Mesothelial cell of epicardium (in vitro differentiated cells): ENCODE measurements at places on chromosomes 11 and 22.
A peak's percentile ranks its signal among the peaks of the same experiment; 100 is the strongest.

GRCh38 chr11:96964661-96965060 is 574.8 kb downstream of the JRKL start:
- peaks cover 2% of the 10 kb centered on the region for H3K36me3 ChIP-seq
- DNase-seq = no peak
- H3K27ac ChIP-seq = no peak overlapping the region
- H3K4me1 ChIP-seq = peaks cover 9% of the 10 kb centered on the region
- no peaks in the 10 kb centered on the region for H3K27me3 ChIP-seq

- no peaks in the 10 kb centered on the region for H3K27me3 ChIP-seq
- H3K27ac ChIP-seq = no peak overlapping the region
- no peak for DNase-seq
- no peaks in the 10 kb centered on the region for H3K36me3 ChIP-seq
- H3K4me1 ChIP-seq = no peaks in the 10 kb centered on the region
Measured at GRCh38 chr11:58316142-58316541, 42.7 kb downstream of the OR5B17 start.

DNA sequence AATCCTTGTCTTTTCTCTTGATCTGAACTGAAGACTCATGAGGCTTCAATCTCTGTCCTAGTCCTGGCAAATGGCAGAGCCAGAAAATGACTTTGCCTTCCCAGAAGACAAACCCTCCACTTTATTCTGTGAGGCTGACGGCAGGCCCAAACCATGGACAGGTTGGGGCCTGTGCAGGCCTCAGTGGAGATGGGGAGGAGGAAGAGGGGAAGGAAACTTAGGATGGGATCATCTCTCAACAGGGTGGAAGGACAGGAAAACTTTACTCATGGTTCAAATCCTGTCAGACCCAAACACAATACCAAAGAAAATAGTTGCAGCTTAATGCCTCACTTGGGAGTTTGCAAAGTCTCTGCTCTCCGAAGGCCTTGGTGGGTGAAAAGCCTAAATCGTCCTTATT is 9.8 kb downstream of the RPL27A start:
- peaks cover 35% of the 10 kb centered on the region for H3K36me3 ChIP-seq
- no peak overlapping the region for H3K4me3 ChIP-seq
- no peaks in the 10 kb centered on the region for H3K27me3 ChIP-seq
- H3K4me1 ChIP-seq = peaks cover 23% of the 10 kb centered on the region
- H3K27ac ChIP-seq = no peak overlapping the region

GRCh38 chr11:72007089-72007476 is 8.4 kb downstream of the IL18BP start:
- H3K36me3 ChIP-seq = peaks cover 23% of the 10 kb centered on the region
- no peak overlapping the region for H3K4me3 ChIP-seq

DNA sequence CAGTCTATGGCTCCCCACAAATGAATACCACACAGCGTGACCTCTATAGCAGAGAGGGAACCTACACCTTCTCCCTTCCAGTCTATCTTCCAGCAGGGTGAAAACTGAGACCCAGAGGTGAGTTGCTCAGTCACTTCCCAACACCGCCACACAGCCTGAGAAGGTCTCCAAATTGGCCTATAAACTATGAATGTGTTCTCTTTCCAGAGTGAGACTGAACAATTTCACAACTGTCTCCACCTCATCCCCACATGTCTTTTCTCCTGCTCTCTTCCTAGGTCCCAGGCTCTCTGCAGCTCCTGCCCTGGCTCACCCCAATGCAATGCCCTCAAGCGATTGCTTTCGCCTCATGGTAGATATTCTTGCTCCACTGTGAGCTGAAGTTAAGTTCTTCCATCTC is 14.0 kb downstream of the CLMP start:
- H3K27ac ChIP-seq = no peak overlapping the region
- no peak overlapping the region for H3K4me3 ChIP-seq
- peaks cover 7% of the 10 kb centered on the region for H3K27me3 ChIP-seq
- no peaks in the 10 kb centered on the region for H3K36me3 ChIP-seq
- DNase-seq = no peak

- no peaks in the 10 kb centered on the region for H3K27me3 ChIP-seq
- peaks cover 2% of the 10 kb centered on the region for H3K4me1 ChIP-seq
- no peak for DNase-seq
- H3K27ac ChIP-seq = no peak overlapping the region
- peaks cover 3% of the 10 kb centered on the region for H3K36me3 ChIP-seq
Measured at GRCh38 chr22:33909075-33909458, 11.2 kb downstream of the LARGE1 start.

DNA sequence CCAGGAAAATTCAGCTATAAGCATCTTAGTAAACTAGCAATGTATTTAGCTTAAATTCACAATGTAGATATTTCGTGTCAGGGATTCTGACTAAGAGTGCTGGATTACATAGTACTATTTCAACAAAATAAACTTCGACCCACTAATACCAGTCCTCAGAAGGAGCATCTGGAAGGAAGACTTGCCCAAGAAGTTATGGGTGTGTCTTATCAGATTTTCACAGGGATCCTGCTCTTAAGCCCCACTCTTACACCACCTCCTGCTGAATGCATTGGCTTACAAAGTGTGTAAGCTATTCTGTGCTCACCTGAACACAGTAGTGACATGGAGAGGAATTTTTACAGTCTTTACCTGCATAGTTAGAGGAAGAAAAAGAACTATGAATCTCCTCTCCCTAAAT is 35.4 kb upstream of the ANO5 start:
- no peaks in the 10 kb centered on the region for H3K4me1 ChIP-seq
- H3K36me3 ChIP-seq = no peaks in the 10 kb centered on the region
- peaks cover 25% of the 10 kb centered on the region for H3K27me3 ChIP-seq
- H3K27ac ChIP-seq = no peak overlapping the region

- no peak overlapping the region for H3K4me3 ChIP-seq
- DNase-seq = no peak
- peaks cover 77% of the 10 kb centered on the region for H3K4me1 ChIP-seq
- H3K27ac ChIP-seq = peak overlapping the region; percentile 90
- peaks cover 8% of the 10 kb centered on the region for H3K36me3 ChIP-seq
- H3K27me3 ChIP-seq = no peaks in the 10 kb centered on the region
Measured at GRCh38 chr11:79017811-79018210, 423.0 kb downstream of the TENM4 start.

GRCh38 chr11:18056561-18057181 is 10.6 kb upstream of the TPH1 start:
- H3K36me3 ChIP-seq = no peaks in the 10 kb centered on the region
- no peak overlapping the region for H3K4me3 ChIP-seq
- peaks cover 14% of the 10 kb centered on the region for H3K27me3 ChIP-seq
- no peak for DNase-seq

DNA sequence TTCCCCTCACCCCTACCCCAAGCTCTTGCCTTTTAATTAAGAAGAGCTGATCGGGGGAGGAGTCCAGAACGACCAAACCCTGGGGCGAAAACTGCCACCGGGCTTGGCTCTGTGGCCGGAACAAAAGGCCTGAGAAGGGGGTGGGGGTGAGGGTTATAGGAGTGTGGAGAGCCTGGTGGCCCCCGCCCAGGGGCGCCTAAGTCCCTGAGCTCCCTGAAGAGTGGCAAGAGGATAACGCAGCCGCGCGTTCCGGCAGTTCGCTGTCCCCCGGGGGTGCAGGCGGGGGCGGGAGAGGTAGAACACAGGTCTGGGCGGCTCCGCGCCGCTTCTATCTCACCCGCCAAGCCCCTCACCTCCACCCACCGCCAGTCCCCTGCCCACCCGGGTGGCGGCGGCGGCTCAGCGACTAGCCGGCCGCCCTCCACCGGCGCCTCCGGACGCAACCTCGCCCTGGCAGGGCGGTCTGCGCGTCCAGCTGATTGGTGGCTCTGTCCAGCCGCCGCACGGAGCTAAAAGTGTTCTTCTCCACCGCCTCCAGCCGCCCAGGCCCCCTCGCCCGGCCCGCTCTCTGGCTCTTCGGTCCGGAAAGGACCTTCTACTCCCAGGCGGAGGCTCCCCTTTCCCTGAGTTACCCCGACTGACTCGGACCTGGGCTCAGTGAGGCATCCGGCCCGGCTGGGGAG is 18.7 kb upstream of the BDNF start:
- peaks cover 68% of the 10 kb centered on the region for H3K27me3 ChIP-seq
- H3K4me3 ChIP-seq = peak overlapping the region; percentile 82
- peak overlapping the region; percentile 61 for H3K27ac ChIP-seq
- DNase-seq = peak; percentile 62
- peaks cover 32% of the 10 kb centered on the region for H3K4me1 ChIP-seq

DNA sequence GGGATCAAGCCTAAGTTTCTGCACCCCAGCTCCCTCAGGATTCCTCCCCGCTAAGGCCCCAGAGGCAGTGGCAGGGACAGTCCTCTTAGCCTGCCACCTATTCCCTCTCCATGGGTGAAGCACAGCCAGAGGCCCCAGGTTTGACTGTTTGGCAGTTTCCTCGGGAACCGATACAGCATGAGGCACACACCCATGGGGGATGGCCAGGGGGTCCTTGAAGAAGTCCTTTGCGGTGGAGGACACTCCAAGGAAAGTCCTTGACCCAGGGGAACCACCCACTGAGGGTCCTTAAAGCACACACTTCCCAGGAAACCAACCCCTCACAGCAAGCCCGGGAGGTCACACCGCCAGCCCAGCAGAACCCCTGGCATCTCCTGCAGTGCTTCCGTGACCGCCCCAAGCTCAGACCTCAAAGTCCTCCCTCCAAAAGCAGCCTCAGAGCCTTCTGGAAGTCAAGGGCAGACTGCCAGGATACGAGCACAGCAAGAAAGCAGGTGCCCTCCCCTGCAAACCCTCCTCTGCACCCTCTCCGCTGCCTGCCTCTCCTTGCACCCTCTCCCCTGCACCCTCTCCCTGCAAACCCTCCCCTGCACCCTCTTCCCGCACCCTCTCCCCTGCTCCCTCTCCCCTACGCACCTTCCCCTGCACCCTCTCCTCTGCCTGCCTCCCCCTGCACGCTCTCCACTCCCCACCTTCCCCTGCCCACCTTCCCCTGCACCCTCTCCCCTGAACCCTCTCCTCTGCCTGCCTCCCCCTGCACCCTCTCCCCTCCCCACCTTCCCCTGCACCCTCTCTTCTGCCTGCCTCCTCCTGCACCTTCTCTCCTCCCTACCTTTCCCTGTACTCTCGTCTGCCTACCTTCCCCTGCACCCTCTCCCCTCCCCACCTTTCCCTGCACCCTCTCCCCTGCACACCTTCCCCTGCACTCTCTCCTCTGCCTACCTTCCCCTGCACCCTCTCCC is 1.4 kb downstream of the SIGIRR start:
- H3K36me3 ChIP-seq = no peaks in the 10 kb centered on the region
- DNase-seq = no peak
- no peak overlapping the region for H3K27ac ChIP-seq
- peaks cover 18% of the 10 kb centered on the region for H3K4me1 ChIP-seq
- no peak overlapping the region for H3K4me3 ChIP-seq

GRCh38 chr11:129251067-129251466 is 58.9 kb upstream of the ARHGAP32 start:
- no peak overlapping the region for H3K27ac ChIP-seq
- no peaks in the 10 kb centered on the region for H3K36me3 ChIP-seq
- no peak for DNase-seq
- no peak overlapping the region for H3K4me3 ChIP-seq
- no peaks in the 10 kb centered on the region for H3K27me3 ChIP-seq

GRCh38 chr22:44659140-44659539 is 42.9 kb upstream of the PRR5 start:
- no peaks in the 10 kb centered on the region for H3K36me3 ChIP-seq
- no peak overlapping the region for H3K4me3 ChIP-seq
- peaks cover 16% of the 10 kb centered on the region for H3K27me3 ChIP-seq

GRCh38 chr11:16049611-16050010 is 306.7 kb downstream of the SOX6 start:
- no peak overlapping the region for H3K27ac ChIP-seq
- no peak overlapping the region for H3K4me3 ChIP-seq
- H3K4me1 ChIP-seq = no peaks in the 10 kb centered on the region
- DNase-seq = no peak
- peaks cover 18% of the 10 kb centered on the region for H3K36me3 ChIP-seq

- H3K36me3 ChIP-seq = no peaks in the 10 kb centered on the region
- no peak overlapping the region for H3K27ac ChIP-seq
- peaks cover 62% of the 10 kb centered on the region for H3K27me3 ChIP-seq
- no peak overlapping the region for H3K4me3 ChIP-seq
Measured at GRCh38 chr11:64736654-64737053, 7.3 kb downstream of the RASGRP2 start.

DNA sequence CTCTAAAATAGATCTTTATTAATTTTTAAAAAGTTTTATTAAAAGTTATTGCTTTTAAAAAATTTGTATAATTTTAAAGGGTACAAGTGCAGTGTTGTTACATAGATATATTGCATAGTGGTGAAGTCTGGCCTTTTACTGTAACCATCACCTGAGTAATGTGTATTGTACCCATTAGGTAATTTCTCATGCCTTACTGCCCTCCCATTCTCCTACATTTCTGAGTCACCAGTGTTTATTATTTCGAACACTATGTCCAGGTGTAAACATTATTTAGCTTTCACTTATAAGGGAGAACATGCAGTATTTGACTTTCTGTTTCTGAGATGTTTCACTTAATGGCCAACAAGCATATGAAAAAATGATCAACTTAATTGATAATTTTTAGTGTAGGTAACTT is 2.3 kb downstream of the OR51G1 start:
- H3K36me3 ChIP-seq = no peaks in the 10 kb centered on the region
- no peaks in the 10 kb centered on the region for H3K4me1 ChIP-seq
- no peak overlapping the region for H3K4me3 ChIP-seq

GRCh38 chr11:80281194-80281593 is 840.4 kb upstream of the TENM4 start:
- H3K4me3 ChIP-seq = no peak overlapping the region
- peaks cover 7% of the 10 kb centered on the region for H3K4me1 ChIP-seq
- H3K27ac ChIP-seq = no peak overlapping the region
- no peaks in the 10 kb centered on the region for H3K36me3 ChIP-seq

DNA sequence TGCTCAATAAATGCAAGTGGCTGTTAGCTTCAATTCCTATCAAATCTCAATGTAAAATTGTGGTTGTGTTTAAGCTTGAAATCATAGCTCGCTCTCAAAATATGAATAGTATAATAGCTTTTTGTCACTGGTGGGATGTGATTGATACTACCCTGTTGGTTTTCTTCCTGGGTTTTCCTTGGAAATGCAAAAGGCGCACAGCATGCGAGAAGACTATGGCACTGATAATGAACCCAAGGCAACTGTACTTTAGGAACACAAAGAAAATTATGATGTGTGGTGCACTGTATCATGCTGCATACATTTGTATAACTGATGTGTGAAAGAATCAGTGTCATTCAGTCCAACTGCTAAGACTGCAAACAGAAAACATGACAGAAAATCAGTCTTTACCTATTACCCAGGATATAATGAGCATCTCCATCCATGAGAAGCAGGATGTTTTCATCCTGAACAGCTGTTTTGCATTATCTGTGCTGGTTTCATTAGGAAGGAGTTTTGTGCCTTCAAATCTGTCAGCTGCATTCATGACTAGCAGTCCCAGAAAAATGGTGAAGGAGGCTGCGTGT is 101.2 kb downstream of the TRPC6 start:
- H3K4me1 ChIP-seq = peaks cover 19% of the 10 kb centered on the region
- H3K27me3 ChIP-seq = no peaks in the 10 kb centered on the region
- no peak overlapping the region for H3K27ac ChIP-seq
- no peak for DNase-seq
- no peak overlapping the region for H3K4me3 ChIP-seq
- no peaks in the 10 kb centered on the region for H3K36me3 ChIP-seq

GRCh38 chr11:92455210-92455790 is 230.7 kb downstream of the FAT3 start:
- DNase-seq = no peak
- no peaks in the 10 kb centered on the region for H3K36me3 ChIP-seq
- peaks cover 10% of the 10 kb centered on the region for H3K4me1 ChIP-seq
- no peaks in the 10 kb centered on the region for H3K27me3 ChIP-seq
- H3K27ac ChIP-seq = no peak overlapping the region
